Kidney epithelial cell (primary cell): ENCODE measurements at places on chromosomes 12 and 14. TPM values are rescaled to one million over a fixed set of nuclear protein-coding genes. Genes with fewer than 3 reads are reported as not detected.

GRCh38 chr14:31465111-31465510 is 7.8 kb upstream of the DTD2 start:
- no peak for DNase-seq

DHH gene
- 0.04 TPM in 1 of 2 replicates, not detected in the other for total RNA-seq

- DNase-seq = no peak
These were observed 20.2 kb upstream of the FAM234B start for GRCh38 chr12:13023811-13024530.

- DNase-seq = no peak
These were observed 148.0 kb downstream of the FUT8 start for GRCh38 chr14:65560340-65561027.

DNA sequence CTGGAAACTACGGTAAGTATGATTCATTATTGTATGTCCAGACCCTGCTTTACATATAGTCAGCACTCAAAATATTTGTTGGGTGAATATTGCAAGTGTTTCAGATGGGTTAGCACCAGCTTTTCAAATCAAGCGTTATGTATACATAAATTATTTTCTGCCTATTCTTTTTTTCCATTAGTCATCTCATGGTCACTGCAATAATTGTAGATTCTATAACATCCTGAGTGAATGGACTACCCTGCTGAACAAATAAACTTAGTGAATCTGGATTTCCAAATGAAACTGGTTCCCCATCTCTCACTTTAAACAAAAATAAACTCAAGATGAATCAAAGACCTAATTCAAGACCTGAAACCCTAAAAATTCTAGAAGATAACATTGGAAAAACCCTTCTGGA is 152.3 kb downstream of the DIO2 start:
- DNase-seq = no peak

GRCh38 chr12:103640410-103640809 is 53.3 kb downstream of the STAB2 start:
- DNase-seq = no peak

CLEC12A gene
- not detected in 2 replicates for total RNA-seq

- DNase-seq = peak; percentile 18
These were observed 42.8 kb downstream of the NKX2-1 start for GRCh38 chr14:36477266-36477665.

DNA sequence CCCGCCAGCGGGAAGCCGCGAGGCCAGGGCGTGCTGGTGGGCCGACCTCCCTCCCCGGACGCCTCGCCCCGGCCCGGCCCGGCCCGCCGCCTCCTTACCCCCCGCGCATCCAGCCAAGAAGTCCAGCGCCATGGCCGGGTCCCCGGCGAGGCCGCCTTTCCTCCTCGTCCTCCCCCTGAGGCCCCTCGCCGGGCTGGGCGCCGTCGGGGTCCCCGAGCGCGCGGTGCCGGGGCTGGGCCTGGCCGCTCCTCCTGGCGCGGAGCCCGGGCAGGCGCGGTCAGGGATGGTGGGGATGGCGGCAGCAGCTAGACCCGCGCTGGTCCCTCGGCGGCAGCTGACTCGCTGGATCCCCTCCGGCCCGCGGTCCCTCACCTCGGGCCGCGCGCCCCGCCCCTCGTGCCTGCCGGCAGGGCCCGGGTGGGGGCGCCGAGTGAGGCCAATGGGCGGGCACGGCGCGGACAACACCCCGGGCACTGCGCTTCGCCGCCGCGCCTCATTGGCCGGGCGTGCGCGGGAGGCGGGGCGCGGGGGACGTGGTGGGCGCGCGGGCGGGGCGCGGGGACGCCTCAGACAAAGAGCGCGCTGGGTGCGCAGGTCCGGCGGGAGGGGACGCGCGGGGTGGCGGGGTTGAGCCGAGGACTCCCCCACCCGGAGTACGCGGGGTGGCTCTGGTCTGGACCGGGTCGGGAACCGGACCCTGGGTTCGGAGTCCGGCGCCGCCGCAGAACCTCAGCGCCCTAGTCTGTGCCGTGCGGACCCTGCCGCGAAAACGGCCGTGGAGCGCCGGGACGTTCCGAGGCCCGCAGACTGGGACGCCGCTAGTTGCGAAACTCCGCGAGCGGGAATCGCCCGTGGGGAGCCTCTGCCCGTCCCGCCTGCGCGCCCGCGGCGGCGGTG is at the start of gene SLC25A29:
Gene SLC25A29 (minus strand): TSS at position 344 of the 897 bp plus-strand sequence. CDS start 212 bp downstream, at position 132.
- DNase-seq = peak; percentile 41

GRCh38 chr12:94779485-94779884 is 129.1 kb upstream of the TMCC3 start:
- DNase-seq = peak; percentile 87

GRCh38 chr12:93177208-93178153 is 200.2 kb upstream of the NUDT4 start:
- DNase-seq = no peak

- DNase-seq = no peak
These were observed at the start of gene BCL2L2 for GRCh38 chr14:23306412-23307145. TSS of gene BCL2L2 (plus strand) at chr14:23306833. CDS start at chr14:23307768, 935 bp downstream.

POTEG gene
- total RNA-seq = not detected in 2 replicates

PLBD1 gene
- total RNA-seq = 6.3 and 6.6 TPM in 2 replicates

GRCh38 chr14:31572955-31573354 is 11.8 kb downstream of the NUBPL start:
- no peak for DNase-seq

SMOC1 gene
- total RNA-seq = 1.4 and 2.7 TPM in 2 replicates

DNA sequence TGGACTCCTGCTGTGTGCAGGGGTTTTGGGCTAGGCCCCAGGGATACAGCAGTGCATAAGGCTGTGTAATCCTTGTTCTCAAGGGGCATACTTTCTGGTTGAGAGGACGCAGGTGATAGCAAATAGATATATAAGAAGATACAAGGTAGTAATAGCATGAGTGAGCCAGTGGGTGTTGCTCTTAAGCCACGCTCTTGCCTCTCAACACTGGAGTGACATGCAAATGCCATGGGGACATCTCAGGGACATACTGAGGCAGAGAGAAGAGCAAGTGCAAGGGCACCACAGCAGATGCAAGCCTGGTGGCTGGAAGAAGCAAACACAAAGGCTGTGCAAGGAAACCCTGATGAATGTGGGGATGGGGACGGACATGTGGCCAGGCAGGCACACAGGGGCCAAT is 223.3 kb downstream of the CHST11 start:
- DNase-seq = no peak

DNA sequence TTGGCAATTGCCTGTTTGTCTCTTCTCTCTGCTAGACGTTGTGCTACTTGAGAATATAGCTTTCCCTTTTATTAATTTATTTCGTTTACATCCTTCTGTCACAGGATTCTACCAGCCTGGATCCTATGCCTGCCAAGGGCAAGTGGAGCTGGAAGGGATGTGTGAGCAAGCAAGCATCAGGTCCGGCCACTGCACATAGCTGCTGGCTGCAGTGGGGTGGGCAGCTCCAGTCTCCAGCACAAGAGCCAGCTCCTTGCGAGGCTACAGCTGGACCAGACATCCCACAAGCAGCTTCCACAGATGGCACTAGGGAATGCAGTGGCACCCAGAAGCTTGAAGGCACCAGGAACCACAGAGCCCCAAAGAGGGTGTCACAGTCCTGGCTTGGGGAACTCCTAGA is 225.0 kb downstream of the KCNC2 start:
- DNase-seq = no peak

DNA sequence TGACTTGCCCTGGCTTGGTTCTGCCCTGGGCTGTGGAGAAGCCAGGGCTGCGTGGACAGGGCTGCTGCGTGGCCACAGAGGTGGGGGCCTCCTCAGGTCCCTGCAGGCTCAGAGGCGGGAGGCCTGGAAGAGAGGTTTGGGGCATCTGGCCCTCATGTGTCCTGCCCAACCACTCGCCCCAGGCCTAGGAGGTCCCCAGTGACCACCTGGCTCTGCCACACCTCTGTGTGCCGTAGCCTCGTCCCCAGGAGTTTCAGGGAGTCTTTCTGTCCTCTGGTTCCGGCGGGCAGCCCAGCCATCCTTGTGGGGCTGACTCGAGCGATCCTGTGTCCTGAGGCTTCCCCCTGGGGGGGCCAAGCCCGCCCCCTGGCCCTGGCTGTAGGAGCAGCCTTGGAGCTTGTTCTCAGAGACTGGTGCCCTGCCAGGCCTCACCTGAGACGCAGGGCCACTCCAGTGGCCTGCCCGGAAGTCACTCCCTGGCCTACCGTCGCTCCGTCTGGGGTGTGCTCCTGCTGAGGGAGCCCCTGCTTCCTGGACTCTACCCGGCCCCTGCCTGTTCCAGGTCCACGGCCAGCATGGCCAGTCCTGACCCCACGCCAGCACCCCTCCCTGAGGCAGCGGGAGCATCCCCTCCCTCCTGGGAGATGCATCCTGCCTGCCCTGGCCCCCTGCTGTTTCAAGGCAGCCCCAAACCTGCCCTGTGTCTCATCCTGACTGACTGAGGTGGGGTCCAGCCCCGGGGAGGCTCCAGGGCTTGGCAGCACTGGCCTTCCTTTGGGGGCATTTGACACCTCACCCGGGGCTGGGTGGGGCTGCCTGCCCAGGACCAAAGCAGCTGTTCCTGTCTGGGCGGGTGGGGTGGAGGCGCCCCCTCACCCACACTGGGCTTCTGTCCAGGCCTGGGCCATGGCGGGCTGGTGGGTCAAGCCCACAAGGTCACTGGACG is 13.9 kb downstream of the ASPG start:
- no peak for DNase-seq

DNA sequence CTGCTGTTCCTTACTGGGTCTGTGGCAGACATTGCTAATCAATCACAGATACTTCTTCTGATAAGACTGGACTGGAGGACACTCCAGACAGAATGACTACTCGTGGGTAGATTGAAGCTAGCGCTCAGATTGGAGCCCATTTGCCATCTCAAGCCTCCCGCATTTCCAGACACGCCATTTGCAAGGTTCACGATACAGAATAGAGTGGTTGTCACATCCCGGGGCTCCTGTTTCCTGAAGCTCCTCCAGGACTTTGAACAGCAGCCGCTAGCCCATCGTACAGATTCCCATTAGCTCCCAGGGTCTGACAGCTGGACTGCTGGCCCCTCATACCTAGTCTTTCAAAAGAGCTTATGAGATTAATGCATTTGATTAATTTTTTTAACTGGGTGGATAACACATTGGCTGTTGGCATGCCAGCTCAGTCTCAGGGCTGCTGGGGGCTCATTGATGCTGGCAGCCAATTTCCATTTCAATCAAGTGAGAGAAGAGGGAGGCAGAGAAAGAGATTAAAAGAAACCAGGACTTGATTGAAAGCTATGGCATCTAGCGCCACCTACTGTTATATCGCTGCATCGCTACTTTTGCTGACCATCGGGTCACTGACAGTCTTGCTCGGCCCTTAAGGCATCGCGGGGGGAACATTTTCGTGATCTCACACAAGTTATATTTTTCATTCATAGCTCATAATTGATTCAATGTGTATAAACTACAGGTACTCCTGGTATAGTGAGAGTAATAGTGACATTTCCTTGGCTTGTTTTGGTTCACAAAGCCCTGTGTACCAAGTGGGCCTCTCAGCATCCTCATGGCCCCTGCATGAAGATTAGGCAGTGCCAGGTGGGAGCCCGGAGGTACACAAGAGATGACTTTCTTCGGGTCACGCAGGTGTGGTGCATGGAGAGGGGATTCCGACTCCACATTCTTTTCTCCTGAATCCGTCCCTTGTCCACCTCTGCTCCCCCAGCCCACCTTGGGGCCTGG is 78.6 kb downstream of the CCDC60 start:
- peak; percentile 4 for DNase-seq

DNA sequence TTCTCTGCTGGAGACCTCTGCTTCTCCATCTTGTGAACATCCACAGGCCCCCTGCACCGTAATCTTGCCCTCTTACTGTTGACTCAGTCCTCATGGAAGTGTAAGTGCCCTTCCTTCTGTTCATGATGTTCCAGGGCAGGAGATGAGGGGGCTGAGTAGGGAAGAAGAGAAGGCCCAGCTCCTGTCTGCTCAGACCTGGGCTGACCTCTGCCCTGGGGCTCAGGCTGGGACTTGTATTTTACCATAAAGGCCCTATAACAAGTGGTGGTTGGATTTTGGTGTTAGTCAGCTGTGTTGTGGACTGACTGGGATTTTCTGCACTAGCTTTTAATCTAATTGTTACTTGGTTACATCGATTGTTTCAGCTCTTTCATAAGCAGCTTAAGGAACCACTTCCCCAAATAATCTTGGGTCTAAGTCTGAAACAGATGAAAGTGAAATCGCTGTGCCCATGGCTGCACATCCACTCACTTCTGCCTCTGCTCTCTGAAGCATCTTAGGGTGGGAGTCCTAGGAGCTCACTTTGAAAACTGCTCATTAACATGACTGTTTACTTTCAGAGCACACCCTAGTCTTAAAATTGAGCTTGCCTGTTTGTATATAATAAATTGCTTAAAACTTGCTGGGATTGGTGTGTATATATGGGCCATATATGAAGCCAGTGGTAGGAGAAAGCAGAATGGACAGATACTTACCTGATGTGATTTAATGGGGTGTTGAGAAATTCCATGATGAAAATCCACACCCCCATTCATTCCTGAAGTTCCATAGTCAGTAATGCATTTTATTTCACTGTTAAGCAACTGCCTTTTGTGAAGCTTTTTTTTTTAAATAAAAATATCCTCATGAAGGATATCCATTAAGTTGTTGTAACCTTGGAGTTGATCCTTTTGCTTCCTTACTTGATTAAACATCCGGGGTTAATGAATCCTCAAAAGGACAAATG is 17.7 kb downstream of the C12orf71 start:
- DNase-seq = no peak

DNA sequence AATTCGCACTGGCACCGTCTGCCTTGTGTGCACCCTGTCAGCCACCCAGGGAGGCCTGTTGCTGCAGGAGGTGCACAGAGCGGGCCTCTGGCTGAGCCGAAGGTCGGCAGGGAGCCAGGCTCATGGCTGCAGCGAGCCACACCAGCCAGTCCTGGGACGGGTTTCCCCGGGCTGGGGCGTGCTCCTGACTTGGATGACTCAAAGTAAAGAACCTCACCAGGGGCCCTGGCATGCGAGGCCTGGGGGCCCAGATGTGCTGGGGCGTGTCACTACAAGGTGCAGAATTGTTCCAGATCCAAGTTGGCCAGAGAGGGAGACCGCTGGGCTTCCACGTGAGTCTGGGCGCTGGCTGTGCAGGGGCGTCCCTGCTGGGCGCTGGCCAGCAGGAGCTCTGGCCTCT is 34.5 kb downstream of the FBRSL1 start:
- DNase-seq = peak; percentile 71

LRFN5 gene
- 3.5 TPM in 2 replicates for total RNA-seq

DNA sequence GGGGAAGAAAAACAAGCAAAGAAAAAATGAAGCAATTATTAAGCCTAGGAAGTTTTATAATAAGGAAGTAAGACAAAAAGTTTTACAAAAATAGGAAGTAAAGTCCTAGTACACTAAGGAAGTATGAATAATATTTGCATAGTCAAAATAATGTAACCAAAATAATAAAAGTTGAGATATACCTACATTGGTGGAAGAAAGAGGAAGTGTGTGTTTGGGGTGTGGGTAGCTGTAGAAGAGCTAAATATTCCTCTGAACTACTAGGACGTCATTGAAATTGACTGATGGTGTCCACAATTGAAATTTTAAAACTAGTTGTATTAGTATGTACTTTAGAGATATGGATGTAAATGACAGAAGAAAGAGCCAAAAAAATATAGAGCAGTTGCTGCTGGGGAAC is 228.4 kb upstream of the OTX2 start:
- no peak for DNase-seq

- no peak for DNase-seq
These were observed 3.5 kb downstream of the ACRBP start for GRCh38 chr12:6643569-6644256.

DNA sequence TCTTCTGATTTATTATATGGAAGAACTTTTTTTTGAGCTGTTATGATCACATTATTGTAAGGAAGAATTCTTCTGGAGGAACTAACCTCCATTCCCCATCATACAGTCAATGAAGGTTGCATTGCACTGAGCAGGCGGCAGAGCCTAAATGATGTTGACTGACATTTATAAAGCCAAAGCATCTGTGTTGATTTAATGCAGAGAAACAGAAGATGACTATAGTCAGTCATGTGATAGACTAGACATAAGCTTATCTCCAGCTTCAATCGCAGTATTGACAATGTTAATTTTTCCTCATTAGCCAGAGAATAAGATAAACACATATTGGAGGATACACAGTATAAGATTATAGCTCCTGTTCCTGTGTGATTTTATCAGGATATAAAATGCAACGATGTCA is 82.0 kb downstream of the PRICKLE1 start:
- DNase-seq = no peak
